ENCODE measurements at places on chromosomes 11 and 22.

DNA sequence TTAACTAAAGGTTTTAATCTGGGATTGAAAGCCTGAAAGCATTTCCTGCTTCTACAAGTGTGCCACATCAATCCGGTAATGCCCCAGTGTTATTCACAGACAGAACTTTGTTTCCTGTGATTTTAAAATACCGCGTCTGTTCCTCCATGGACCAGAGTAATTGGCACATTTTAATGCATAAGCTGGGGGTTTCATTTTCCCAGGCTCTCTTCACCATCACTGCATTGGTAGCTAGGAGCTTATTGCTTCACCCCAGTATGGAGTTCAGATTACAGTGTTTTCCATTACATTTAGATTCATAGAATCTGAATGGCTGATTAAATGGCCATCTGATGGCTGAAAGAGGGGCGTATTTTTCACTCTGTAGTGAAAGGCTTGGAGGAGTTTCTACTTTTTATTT is 25.7 kb upstream of the CRTAM start:
- DNase-seq: no peak

- DNase-seq: no peak
Measured at GRCh38 chr11:9722023-9722422, 58.1 kb downstream of the SWAP70 start.

DNA sequence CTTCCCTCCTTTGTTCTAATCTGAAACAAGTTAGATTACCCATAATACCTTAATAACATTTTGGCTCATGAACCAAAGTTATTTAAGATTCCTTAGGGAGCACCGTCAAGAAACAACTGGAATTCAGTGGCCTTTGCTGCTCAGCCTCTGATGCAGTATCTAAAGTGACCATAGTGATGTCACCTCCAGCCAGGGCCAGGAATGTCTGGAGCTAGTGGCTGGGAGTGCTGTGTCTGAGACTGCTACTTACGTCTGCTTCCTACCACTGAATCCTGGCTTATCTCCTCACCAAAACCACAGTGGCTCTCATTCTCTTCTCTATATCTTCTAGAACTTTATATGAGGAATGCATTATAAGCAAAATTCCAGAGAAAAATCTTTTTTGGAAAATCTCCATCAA is 658.0 kb downstream of the DLG2 start:
- no peak for DNase-seq

- no peak for DNase-seq
Measured at GRCh38 chr11:8096575-8096974, 15.6 kb downstream of the TUB start.

DNA sequence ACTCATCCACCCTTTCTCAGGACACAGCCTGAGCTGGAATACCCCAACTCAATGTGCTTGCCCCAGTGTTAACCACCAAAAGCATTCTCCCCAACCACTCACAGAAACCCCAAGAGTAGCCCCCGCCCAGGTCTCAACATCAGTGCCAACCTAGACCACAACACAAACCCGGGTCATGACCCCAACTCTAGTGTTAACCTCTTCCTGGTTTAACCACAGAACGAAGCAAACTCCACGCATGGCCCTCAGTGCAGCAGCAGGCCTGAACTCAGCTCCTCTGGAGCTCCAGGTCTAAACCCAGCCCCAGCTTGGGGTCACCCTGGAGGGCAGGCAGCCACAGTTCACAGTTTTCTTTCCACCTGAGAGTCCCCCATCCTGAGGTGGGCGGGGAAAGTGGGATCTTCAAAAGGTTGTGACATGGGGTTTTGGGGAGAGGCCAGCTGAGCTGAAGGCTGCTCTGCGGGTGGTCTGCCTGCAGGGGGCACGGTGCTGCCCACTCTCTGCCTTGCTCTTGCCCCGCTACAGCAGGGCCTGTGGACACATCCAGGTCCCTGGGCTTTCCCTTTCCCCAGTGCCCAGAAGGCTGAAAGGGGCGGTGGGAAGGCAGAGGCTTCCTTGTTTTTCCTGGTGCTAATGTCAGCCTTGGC is 37.9 kb downstream of the NECTIN1 start:
- DNase-seq: no peak

- no peak for DNase-seq
Measured at GRCh38 chr11:35138606-35138942, 397 bp upstream of the CD44 start.

GRCh38 chr11:16346975-16347374 is 9.4 kb downstream of the SOX6 start:
- peak; percentile 57 for DNase-seq

- DNase-seq: no peak
Measured at GRCh38 chr11:46952553-46952952, 16.0 kb downstream of the CSTPP1 start.

DNA sequence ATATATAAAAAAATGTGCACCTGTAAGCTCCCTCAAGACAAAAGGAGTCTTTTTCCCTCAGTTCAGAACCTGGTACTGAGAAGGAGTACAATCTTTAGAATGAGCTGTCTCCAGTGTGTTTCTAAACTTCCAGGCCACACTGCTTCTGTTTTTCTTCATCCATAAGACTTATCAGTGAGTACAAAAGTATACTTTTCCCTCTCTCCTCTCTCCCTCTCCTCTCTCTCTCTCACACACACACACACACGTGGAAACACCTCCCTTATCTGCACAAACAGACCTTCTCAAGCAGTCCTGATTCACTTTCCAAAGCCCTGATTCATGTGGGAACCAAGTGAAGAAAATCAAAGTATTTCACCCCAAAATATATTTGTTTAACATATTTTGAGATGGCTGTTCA is 220.7 kb upstream of the UBASH3B start:
- DNase-seq: no peak

- DNase-seq: no peak
Measured at GRCh38 chr11:127864861-127865260, 722.5 kb downstream of the ETS1 start.

- peak; percentile 91 for DNase-seq
Measured at GRCh38 chr11:78419327-78419726, 1.7 kb upstream of the GAB2 start.

DNA sequence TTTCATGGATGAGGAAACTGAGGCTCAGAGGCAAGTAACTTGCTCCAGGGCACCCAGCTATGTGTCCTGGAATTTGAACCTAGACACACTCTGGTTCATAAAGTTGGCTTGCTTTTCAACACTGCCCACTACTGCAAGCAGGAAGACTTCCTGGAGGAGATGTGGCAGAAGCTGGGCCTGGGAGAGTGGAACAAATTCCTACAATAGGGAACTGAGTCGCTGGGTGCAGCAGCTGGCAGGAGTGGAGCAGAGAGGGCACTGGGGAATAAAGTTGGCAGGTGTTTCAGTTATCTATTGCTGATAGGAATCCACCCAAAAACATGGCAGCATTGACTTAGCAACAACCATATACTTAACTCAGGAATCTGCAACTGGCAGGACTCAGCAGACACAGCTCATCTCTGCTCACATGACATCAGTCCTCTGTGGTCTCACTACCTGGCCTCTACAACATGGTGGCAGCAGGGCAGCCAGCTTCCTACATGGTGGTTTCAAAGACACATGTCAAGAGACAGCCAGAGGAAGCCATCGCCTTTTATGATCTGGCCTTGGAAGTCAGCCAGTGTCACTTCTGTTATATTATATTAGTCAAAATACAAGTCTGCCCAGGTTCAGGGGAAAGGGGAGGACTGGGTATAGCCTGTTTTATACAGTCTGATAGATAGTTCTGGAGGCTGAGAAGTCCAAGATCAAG is 10.6 kb upstream of the CARD10 start:
- DNase-seq: no peak

GRCh38 chr22:26797910-26798309 is 140.5 kb downstream of the MIAT start:
- DNase-seq: no peak

DNA sequence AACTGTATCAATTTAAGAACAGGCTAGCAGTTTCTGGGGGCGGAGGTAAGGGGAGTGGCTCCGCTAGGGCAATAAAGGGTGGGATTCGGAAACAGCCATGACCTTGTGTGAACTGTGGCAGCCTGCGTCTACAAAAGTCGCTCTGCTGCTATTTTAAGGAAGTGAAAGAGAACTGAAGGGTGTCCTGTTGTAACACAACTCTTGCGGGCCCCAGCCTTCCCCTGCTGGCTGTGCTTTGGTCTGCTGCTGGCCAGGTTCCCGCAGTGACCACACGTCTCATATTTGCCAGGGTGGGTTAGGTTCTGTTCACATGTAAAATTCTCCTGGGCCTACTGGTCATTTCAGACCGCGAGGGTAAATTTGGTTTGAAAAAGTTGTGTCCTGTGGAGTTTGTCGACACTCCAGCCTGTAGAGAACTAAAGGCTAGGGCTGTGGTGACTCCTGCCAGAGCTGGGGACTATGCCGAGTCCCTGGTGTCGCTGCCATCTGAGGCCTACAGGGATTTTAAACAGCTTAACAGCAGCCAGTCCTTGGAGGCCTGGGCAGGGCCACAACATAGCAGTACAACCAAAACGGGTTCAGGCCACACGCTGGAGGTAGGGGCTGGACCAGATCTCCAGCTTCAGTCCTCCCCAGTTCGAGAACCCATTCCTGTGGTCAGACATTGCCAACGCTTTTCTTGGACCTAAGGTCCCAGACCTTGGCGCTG is 1.1 kb upstream of the PPFIBP2 start:
- peak; percentile 34 for DNase-seq

- peak; percentile 67 for DNase-seq
Measured at GRCh38 chr11:12677131-12677530, 2.9 kb downstream of the TEAD1 start.

GRCh38 chr11:69718147-69718546 is 14.3 kb upstream of the FGF19 start:
- peak; percentile 40 for DNase-seq

- no peak for DNase-seq
Measured at GRCh38 chr22:38531251-38531938, 25.3 kb upstream of the DDX17 start.

DNA sequence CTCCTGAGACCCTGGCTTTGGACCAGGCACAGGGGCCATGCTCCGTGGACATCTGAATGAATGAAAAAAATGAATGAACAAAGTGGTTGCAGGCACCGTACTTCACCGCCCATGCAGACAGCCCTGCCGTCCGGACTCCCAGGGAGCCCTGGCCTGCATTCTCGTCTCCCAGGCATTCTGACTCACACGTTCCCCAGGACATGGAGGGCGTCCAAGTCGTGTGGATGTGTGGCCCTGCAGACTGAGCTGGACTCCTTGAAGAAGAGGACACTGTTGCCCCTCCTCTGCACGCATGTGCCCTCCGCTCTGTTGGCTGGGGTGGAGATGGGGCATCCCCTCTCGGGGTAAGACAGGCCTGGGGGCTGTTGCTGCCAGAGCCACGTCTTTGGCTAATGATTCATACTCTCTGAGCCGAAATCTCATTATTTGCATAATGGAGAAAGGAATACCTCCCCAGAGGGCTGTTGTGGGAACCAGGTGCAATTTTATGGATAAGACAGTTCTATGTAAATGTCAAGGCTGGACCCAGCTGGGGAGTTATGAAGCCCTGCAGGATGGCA is 49.7 kb downstream of the RTL6 start:
- DNase-seq: peak; percentile 98

DNA sequence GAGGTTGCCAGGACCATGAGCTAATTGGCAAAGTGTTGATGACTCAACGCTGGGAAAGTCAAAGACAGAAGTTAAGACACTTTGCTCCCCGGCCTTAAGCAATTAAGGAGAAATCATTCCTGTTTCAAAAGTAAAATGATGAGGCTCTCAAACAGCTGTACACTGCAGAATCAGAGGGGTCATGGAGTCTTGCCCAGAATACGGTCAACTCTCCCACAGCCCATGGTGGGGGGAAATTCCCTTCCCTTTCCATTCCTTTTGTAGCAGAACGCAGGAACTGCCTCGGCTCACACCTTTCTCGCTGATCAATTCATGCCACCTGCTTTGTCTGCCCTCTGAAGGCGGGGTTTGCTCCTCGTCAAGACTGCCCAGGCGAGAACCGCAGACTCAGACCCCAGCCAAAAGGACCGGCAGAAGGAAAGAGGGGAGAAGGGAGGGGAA is 52.8 kb downstream of the MN1 start:
- DNase-seq: peak; percentile 41

GRCh38 chr22:44368611-44369292 is 56.0 kb upstream of the SHISAL1 start:
- no peak for DNase-seq

- no peak for DNase-seq
Measured at GRCh38 chr11:70048279-70049024, 29.7 kb upstream of the ANO1 start.

- no peak for DNase-seq
Measured at GRCh38 chr11:35927104-35927503, 16.8 kb upstream of the LDLRAD3 start.

- DNase-seq: no peak
Measured at GRCh38 chr11:85180528-85180927, 446.6 kb downstream of the DLG2 start.

GRCh38 chr22:20444325-20444724 is 6.7 kb upstream of the SCARF2 start:
- DNase-seq: no peak

- DNase-seq: no peak
Measured at GRCh38 chr11:111177037-111177871, 68.3 kb upstream of the POU2AF2 start.

GRCh38 chr11:59173964-59174663 is 2.2 kb downstream of the DTX4 start:
- peak; percentile 33 for DNase-seq

- DNase-seq: no peak
Measured at GRCh38 chr11:19605520-19606371, 106.9 kb upstream of the NAV2 start.

DNA sequence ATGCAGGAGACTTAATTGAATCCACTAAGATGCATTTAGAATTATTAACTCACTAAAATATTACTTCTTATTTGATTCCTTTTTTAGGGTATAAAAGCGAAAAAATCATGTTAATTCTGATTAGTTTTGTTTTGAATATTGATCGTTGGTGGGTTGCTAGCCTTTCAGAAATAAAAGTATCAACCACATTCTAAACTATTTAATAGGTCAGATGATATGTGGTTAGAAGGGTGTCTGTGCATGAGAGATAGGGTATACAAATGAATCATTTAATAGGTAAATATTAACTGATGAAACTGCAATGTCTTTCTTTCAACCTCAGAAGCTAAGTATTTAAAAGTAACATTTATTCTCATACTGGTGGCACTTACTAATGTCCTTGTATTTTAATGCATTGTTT is 515.1 kb downstream of the CNTN5 start:
- no peak for DNase-seq

DNA sequence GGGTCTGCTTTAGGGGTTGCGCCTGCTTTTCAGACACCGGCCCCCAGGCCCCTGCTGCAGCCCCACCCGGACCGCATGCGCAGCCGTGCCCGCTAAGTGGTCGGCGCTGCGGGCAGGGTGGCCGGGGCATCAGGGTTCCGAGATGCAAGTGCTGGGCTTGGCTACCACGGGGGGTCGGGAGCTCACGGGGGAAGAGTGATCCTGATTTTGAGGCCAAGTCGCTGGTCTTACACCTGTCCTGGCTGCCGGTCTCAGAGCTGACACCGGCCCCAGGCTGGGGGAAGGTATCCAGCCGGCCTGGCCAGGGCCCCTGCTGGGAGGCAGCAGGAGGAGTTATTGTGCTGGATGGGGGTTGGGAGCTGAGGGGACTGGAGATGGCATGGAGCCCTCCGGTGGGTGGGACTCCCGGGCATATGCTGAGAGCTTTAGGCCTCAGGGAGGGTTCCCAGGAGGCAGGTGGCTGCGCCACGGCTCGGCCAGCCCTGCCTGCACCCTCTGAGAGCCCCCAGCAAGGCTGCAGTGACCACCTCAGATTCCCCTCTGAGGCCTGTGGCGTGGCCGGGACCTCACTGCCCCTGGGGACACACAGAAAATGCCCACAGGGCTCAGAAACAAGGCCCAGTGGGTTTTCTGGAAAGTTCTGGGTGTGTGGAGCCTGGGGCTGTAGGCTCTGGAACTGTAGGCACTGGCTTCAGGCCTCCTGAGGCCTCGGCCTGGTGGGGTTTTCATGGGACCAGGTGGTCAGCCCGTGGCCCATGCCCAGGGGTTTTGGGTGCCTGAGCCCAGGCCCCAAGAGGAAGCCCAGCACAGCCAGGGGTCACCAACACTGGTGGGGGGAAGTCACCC is 4.4 kb upstream of the MUC5AC start:
- peak; percentile 22 for DNase-seq
